ENCODE measurements at places on chromosomes 11 and 22.

- no peak for DNase-seq
Observed at GRCh38 chr22:20940186-20940651, 23.0 kb downstream of the CRKL start.

- DNase-seq = peak; percentile 65
Observed at GRCh38 chr11:26297189-26297975, 34.5 kb upstream of the ANO3 start.

- DNase-seq = no peak
Observed at GRCh38 chr11:70539360-70540095, 141.2 kb downstream of the CTTN start.

- DNase-seq = no peak
Observed at GRCh38 chr11:112652786-112653390, 308.3 kb upstream of the NCAM1 start.

GRCh38 chr11:69703453-69703767 lies 412 bp downstream of the FGF19 start:
- no peak for DNase-seq

DNA sequence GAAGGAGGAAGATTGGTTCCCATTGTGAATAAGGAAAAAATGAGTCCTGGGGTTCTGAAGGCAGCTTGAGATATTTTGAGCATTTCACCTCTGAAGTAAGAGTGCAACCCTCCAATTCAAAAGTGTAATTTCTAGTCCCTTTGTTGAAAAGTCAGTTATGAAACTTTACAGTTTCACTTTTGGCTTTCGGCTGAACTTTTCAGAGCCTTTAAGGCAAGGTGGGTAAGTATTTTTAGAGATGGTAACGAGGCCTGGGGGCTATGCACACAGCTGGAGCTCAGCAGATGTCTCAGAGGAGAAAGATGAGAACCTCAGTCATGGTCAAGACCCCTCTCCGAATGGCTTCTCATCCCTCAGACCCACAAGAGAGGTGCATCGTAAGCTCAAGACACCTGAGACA lies 267.6 kb downstream of the KIRREL3 start:
- no peak for DNase-seq

- no peak for DNase-seq
Observed at GRCh38 chr11:57354699-57355098, 16.5 kb downstream of the P2RX3 start.

DNA sequence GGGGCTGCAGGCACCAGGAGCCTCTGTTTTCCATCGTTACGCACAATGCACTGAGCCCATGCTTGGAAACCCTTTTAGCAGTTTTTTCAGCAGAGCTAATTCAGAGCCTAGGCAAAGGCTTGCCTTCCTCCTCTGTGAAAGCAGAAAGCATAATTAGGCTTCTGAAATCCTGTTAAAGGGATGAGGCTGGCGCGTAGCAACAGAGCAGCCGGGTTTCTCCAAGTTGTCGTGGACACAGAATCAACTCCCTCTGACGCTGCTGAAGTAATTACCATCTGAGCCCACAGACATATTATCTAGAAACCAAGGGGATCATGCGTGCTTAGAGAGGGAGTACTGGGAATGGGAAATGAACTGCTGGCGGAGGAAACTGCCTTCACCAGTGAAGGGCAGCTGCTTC lies 85.4 kb downstream of the MYO18B start:
- peak; percentile 68 for DNase-seq

DNA sequence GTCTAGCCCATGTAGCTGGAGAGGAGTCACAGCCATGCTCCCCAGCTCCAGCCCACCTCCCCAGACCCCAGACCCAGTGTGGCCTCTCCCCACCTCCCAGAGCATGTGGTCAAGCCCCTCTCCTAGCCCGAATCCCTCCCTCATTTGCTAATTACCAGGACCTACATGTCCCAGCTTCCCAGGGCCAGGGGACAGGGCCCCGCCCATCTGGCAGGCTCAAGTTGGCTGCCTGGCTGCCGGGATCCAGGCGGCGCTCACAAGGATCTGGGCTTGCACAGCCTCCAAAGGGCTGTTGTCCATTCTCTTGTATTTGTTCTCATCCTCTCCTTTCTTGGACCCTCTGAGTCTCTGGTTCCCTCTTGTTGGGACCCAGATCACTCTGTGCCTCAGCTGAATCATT lies 4.6 kb upstream of the MIF start:
- DNase-seq = no peak

GRCh38 chr22:30434843-30435242 lies 9.3 kb downstream of the MTFP1 start:
- no peak for DNase-seq

DNA sequence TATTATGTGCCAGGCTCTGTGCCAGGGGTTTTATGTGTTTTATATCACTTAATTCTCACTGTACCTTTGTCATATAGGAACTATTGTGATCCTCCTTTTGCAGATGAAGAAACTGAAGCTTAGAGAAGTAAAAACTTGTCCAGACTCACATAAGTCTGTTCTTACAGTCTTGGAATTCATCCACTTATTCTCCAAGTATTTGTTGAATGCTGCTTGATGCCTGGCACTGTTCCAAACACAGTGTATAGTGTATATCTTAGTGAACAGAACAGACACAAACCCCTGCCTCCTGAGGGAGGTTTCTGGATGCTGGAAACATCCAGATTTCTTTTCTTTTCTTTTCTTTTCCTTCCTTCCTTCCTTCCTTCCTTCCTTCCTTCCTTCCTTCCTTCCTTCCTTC lies 29.0 kb upstream of the FGF3 start:
- DNase-seq = no peak

- DNase-seq = no peak
Observed at GRCh38 chr11:64409707-64410403, 50.9 kb downstream of the RPS6KA4 start.

GRCh38 chr11:91174193-91174592 lies 951.3 kb upstream of the CHORDC1 start:
- DNase-seq = no peak

- DNase-seq = no peak
Observed at GRCh38 chr11:18280438-18281045, 14.5 kb downstream of the SAA1 start.

- peak; percentile 86 for DNase-seq
Observed at GRCh38 chr22:17830043-17830961, 56.0 kb upstream of the BID start.

DNA sequence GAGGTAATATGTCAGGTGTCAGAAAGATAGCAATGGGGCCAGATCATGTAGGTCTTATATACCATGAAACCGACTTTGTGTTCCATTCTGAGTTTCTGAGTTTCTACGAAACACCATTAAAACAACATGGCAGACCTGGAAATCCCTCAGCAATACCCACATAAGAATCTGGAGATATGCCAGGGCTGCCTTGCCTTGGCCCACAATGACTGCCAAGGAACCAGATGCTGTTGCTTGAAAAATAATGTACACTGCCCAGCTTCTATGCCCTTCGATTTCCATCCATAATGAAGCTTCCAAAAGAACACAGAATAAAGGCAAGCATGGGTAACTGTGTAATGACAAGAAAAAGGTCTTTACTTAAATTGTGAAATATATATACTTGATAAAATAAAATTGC lies 277.4 kb downstream of the SOX6 start:
- no peak for DNase-seq

DNA sequence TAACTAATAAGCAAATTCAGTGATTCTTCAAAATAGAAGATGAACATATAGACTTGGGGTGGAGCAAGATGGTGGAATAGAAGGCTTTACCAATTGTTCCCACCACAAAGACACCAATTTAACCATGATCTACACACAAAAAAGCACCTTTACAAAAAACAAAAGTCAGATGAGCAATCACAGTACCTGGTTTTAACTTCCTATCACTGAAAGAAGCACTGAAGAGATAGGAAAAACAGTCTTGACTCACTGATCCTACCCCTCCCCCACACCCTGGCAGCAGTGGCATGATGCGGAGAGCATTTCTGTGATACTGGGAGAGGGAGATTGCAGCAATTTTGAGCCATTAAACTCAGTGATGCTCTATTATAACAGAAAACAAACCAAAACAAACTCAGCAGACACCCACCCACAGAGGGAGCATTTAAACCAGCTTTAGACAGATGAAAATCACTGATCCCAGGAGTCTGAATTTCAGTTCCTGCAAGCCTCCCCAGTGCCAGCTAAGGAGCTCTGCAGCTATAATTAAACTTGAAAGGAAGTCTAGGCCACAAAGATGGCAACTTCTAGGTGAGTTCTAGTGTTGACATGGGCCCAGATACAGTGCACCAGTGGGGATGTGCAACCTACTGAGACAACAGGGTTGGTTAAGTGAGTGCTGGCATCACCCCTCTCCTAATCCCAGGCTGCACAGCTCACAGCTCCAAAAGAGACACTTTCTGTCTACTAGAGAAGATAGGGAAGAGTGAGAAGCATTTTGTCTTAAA lies 161.8 kb upstream of the GRIA4 start:
- DNase-seq = no peak

DNA sequence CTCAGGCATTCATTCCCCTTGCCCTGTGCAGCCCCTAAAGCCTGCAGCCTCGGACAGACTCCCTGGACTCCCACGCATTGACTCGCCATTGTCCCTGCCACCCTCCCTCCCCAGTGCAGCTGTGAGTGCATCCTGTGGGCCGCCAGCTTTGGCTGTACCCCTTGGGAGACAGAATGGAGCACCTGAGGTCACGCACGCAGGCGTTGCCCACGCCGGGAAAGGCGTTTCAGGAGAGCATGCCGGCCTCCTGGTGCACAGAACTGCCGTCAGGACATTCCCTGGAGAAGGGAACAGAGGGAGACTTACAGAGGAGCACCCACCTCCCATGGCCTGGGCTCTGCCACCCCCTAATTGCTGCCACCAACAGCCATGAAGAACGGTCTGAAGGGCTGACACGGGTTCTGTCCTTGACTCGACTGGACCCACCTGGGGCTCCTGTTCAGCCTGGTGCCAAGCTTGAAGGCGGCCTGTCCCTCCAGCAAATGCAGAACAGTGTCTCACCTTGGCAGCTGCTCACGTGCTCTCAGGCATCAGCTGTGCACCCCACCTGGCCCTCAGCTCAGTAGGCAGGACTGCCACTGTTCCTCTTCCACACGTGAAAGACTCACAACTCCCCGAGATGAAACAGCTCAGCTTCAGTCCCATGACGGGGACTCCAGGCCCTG lies 503.8 kb downstream of the BRD1 start:
- no peak for DNase-seq

DNA sequence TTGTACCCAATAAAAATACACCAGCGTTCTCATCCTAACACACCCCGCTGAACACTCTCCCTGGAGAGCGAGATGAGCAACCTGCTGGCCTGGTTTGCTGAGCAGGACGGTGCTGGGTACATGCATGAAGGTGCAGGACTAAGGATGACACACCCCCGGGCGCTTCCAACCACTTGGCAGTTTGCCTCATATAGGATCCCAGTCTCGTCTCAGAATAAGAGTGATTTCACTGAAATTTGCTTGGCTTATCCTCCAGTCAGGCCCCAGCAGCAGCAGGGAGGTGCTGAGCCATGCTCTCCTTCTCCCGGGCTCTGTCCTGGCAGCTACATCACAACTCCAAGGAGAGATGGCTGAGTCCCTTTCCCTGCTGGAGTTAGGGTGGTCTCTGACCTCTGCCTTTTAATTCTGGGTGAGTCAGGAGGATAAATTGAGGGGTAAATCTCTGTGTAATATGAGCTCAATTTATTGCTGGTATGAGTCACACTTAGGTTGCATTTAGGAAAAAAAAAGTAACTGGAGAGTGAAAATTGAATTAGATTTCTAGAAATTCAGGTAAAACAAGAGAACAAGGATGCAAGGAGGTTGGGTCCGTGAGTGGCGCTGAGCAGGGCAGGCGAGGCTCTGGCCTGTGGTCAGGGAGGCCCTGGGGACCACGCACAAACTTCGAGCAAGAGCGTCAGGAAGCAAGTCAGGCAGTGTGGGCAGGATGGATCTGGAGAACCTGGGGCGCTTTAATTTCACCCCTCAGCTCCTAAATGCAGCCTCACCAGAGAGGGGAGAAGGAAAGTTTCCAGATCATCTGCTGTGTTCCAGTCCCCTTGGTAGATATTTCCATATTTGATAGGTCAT lies 974.0 kb downstream of the TBC1D22A start:
- DNase-seq = no peak

- peak; percentile 87 for DNase-seq
Observed at GRCh38 chr11:116162886-116163230, 609.9 kb downstream of the BUD13 start.

DNA sequence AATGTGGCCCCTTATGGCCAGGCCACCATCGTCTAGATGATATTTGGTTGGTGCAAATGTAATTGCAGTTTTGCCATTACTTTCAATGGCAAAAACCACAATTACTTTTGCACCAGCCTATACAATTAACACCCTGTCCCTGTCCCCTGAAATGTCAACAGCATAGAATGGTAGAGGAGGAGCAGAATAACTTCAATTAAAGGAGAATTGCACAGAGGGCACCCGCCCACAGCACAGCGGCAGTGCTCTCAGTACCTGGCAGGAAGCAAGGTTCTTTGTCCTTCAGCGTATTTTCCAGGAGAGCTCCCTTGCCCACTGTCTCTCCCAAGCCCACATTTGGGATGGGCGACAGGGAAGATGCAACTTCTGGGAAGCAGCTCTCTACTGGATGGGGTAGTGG lies 115.3 kb downstream of the TRIM29 start:
- DNase-seq = no peak

DNA sequence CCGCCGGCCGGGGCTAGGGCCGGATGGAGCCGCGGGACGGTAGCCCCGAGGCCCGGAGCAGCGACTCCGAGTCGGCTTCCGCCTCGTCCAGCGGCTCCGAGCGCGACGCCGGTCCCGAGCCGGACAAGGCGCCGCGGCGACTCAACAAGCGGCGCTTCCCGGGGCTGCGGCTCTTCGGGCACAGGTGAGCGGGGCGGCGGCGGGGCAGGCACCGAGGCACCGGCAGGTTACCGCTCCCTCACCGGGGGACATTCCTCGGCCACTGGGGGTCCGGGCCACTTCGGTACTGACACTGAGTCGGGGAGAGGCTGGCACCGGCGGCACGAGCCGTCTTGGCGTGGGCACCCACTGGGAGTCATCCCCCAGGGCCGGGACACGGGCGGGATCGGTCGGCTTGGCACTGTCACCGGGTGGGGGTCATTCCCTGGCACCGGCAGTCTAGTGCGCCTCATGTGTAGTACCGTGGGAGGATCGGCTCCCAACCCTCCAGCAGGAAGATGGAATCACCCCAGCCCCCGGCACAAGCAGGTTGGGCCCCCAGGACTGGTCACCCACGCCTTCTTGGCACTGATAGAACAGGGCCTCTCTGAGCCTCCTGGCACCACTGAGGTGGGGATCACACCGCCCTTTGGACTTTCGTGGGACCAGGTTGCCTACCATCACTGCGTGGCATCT lies 511 bp downstream of the DGKZ start:
- no peak for DNase-seq

- DNase-seq = no peak
Observed at GRCh38 chr22:38012604-38013072, 28.3 kb upstream of the SOX10 start.

DNA sequence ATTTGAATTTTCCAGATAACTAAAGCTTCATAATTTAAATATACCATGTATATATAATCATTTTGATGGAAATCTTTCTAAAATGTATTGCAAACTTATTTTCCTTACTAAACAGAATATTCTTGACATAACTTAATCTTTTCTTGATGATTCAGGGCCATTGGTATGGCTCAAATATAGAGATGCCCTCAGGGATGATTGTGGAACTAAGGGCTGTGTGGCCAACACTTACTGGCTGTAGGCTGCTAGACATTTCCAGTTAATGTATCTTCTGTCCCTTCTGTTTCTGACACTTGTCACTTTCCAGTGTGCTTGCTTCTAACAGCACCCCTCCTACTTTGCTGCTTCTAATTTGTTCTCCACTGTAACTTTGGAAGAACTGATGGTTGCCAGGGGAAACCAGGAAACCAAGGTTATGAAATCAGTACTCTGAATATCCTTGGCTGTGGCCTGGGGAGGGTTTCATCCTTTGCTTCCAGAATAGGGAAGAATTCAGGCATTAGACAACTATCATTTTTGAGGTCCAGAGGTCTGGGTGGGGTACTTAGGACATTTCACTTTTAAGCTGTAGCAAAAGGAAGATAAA lies 697.2 kb downstream of the ETS1 start:
- DNase-seq = no peak

Measured in neural progenitor cell (in vitro differentiated cells).